ENCODE measurements at places on chromosomes 3 and 15. TPM values are rescaled to one million over a fixed set of nuclear protein-coding genes. Genes with fewer than 3 reads are reported as not detected.

GRCh38 chr3:102936511-102937045 lies 501.8 kb downstream of the ZPLD1 start:
- no peak for DNase-seq

DNA sequence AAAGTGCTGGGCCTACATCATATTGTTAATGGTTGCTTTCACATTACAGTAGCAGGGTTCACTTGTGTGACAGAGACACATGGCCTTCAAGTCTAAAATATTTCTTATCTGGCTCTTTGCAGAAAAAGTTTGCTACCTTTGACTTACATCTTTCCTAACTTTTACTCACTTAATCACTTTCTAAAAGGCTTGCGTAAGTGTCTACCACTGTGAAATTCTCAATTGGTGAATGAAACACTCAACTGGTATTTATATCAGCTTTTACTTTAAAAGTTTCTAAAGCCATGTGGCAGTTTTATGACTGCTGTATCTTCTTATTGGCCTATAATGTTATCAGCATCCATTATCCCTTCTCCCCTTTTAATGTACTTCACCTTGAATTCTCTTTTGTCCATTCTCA lies 554.5 kb downstream of the ZIC1 start:
- no peak for DNase-seq

DNA sequence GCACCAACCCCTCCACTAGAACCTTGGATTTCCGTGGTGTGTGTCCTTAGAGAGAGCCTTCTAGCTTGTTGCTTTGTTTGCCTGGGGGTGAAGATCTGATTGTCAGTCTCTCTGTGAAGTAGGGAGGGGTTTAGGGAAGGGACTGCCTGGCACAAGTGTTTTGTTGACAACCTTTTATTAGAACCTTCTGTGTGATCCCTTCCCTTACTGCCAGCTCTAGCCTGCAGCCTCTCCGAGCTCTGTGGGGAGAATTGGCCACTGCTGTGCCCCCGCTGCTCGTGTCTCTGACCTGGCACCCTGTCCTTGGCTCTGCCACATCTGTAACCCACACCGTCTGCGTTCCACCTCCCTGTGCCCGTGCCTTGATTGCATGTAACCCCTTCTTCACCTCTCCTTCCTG lies 30.9 kb upstream of the PCSK6 start:
- no peak for DNase-seq

DNA sequence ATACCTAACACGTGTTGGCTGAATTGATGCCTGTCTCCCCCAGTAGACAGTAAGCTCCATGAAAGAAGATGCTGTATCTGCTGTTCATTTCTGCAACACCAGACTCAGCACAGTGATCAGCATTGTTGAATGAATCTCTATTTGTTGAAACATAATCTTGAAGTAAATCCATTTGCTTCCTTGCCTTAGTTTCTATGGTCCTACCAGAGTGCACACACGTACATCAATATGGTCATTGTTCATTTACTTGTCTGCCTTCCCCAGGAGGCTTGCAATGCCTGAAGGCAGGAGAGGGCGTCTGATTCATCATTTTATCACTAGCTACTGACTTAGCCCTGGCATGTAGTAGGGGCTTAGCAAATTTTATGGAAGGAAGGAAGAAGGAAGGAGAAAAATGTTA lies 19.2 kb downstream of the RBP2 start:
- DNase-seq, result no peak

DNA sequence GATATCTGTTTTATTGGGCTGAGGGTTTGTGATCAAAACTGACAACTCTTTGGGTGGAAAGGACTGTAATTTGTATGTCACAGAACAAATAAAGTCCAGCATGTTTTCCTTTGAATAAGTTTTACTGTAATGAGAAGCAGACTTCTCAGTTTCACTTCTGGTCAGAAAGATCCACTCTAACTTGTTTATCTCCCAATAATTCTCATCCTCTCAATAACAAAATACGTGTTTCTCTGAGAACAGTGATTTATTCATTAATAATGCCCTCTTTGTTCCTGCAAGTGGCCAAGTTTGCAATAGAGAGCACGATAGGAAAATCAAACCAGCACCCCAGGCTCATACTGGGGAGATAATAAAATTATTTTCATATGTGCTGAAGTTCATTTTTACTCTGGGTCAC lies 190.6 kb downstream of the CNTN3 start:
- DNase-seq, result no peak

DNA sequence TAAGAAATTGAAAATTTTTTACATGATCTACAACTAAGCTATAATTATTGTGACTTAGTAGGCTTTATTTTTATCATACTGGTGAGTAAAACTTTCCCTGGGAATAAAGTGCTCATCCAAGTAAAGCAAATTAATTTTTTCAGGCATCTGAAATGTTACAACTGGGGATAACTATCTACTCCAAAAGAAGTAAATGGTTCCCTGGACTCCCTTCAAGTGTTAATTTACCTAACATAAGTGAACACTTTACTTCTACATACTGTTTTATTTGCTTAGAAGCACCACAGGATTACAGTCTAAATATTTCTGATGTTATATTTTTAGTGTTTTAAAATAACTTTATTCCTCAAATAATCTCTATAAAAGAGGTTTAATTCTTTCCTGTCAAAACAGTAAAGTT lies 57.8 kb downstream of the IFT57 start:
- no peak for DNase-seq

- no peak for DNase-seq
Measured at GRCh38 chr15:36689012-36689321, 109.5 kb downstream of the CDIN1 start.

DNA sequence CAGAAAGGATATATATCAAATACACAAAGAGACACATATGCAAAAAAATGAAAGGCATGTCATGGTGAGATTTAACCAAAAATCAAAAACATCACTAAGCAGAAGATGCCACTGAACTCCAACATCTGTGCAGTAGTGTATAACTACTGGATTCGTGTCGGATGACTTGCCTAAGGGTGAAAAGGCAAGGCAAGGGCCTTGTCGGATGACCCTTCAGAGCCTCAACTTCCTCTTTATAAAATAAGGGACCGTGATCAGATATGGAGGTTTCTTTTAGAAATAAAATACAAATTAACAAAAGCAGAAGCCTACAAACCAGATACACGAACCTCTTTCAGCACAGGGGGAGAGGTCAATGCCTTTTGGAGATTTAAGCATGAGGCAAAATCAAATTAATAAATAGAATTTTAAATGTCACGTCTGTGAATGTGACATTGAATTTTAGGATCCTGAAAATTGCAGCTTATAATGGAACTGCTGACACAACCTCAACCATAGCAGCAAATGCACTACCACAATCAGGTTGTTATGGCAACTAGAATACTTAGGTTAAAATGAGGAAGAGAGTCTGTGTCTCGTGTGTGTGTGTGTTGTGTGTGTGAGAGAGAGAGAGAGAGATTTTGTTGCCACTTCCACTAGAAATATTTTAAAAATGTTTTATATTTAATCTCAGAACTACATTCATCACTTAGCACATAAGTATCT lies 8.3 kb upstream of the CHRM5 start:
- DNase-seq, result no peak

DNA sequence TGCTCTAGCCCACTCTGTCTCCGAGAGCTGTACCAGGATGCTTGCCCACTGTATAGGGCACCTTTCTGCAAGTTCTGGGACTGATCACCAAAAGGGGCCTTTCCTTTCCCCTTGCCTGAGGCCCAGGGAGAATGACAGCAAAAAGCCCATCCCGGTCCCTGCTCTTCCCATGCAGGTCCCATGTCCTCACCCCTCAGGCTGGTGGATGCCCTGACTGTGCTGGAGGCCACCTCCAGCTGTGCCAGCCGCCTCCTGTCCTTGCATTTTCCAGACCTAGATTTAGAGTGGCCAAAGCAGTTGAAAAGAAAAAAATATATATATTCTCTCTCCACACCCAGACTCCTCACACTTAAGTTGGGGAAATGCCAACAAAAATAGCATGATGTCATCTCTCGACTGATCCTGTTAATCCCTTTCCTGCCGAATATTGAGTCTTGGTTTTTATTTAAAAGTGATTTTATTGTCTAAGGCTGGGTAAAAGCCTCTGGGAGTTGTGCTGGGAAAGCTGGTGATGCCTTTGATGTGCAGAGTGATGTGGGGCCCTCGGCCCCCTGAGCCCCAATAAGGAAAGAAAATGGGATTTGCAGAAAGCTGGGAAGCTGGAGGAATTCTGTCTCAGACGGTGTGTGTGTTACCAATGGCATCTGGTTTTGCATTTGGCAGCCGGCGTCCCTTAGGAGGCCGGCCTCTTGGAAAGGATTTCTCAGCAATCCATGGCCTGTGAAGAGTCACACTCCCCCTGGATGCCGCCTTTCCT lies 29.3 kb upstream of the TPM1 start:
- no peak for DNase-seq

Gene NOX5
- not detected for total RNA-seq

Gene CAPN3
- total RNA-seq, result 1.5 TPM

Gene SKIL
- 16.3 TPM for total RNA-seq

Data from activated naive CD4-positive, alpha-beta T cell treated with anti-CD3 and anti-CD28 coated beads for 36 hours (primary cell).